Activated naive CD8-positive, alpha-beta T cell treated with anti-CD3 and anti-CD28 coated beads, Interleukin-2, amount 10 ng/mL, durations not matched to agents 7 days and 5 days (primary cell): ENCODE measurements at places on chromosomes 2 and 18. TPM values are rescaled to one million over a fixed set of nuclear protein-coding genes. Genes with fewer than 3 reads are reported as not detected.
A peak's percentile ranks its signal among the peaks of the same experiment; 100 is the strongest.

DNA sequence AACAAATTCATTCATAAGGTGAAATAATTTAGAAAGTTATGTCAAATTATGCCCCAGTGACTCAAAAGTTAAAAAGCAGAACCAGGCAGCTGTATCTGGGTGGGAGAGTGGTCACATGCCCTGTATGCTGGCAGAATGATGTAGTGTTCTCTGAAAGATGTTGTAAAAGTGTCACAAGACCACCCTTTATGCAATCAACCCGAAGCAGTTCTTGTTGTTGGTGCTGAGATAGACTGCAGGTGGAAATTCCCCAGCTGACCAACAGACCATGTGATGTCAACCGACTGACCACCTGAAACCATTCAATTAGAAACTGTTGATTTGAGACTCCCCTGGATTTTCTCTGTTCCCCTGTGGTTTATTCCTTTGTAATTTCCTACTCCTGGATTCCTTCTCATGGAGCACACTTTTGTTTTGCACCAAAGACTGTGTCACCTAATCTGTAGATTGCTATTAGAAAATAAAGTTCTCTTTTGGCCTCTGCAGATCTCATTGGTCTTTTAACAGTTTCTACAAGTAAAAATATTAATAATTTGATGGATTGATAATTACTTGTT is 1341.3 kb upstream of the LRRTM1 start:
- no peaks in the 10 kb centered on the region for H3K4me1 ChIP-seq
- no peak for DNase-seq
- H3K36me3 ChIP-seq = no peaks in the 10 kb centered on the region
- H3K4me3 ChIP-seq = no peak overlapping the region
- H3K27me3 ChIP-seq = no peaks in the 10 kb centered on the region

GRCh38 chr2:11446733-11447248 is 19.2 kb downstream of the E2F6 start:
- DNase-seq = peak; percentile 32
- H3K27ac ChIP-seq = no peak overlapping the region
- H3K4me3 ChIP-seq = no peak overlapping the region
- no peaks in the 10 kb centered on the region for H3K27me3 ChIP-seq
- no peaks in the 10 kb centered on the region for H3K4me1 ChIP-seq

DNA sequence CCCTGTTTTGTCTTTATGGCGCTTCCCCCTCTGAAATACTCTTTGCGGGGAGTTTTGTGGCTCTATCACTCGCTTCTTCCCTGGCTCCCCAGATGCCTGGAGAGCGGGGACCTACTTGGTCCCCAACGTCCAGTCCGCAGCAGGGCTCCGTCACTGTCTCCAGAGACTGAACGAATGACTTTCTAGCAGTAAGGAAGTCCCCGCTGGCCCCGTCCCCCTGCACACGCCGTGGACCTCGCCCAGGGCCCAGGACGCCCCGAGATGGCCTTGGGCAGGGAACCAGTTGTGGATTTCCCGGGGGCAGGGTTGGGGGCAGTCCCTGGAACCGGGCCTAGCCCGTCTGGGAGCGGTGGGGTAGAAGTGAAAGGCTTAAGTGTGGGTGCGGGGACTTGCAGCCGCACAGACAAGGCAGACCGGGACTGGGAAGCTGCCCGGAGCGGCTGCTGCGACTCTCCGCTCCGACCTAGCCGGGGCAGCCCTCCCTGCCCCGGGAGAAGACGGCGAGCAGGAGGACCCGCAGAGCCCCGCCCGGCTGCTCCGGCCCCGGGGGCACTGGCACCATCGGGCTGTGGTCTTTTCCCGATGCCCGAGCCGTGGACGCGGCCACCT is 821 bp upstream of the EPHA4 start:
- H3K27ac ChIP-seq = no peak overlapping the region
- H3K36me3 ChIP-seq = no peaks in the 10 kb centered on the region
- H3K4me3 ChIP-seq = peak overlapping the region; percentile 76

DNA sequence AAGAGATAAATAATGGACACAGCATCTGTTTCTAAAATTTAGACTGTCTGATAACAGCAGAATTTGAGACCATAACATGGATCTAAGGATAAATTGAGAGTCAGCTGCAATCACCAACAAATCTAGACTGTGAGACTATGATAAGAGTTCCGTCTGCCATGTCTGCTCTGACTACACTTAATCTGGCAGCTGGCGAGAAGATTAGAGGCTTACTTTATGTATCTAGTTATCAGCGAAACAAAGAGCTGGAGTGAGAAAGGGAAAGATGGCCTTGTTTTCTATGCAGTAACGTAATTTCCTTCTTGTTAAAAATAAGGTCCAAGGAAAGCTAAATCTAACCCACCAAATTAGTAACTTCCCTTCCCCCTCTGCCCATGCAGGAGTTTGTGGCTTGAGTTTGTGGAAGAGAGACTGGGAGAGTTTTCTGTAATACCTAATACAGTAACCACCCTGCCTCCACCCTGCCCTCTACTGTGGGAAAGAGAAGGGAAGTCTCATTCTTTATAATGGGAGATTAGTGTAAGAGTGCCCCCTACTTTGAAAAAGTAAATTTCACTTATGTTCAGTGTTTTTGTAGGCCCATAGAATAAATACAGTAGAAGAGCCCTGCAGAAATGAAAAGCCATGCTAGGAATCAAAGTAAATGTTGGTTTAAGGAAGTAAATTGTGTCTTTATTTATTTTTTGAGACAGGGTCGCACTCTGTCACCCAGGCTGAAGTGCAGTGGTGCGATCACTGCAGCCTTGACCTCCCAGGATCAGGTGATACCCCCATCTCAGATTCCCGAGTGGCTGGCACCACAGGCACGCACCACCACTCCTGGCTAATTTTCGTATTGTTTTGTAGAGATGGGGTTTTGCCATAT is 27.5 kb downstream of the EML4 start:
- no peaks in the 10 kb centered on the region for H3K27me3 ChIP-seq
- peaks cover 42% of the 10 kb centered on the region for H3K4me1 ChIP-seq
- H3K36me3 ChIP-seq = peaks cover 6% of the 10 kb centered on the region

DNA sequence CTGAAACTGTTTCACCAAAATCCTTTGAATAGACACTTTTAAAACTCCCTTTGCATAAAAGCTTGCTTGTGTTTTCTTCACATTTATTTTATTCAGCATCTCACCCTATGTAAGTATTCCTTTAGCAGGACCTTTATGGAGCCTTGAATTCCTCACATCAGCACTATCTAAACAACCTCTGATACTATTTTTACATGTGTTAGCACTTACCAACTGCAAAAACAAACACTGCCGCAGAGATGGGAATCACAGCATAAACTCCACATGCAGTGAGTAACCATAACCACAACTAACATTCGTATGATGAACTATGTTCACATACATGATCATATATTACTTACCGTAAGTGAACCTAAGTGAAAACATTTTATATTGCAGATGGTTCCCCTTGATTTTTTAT is 15.4 kb downstream of the FBXO15 start:
- no peak overlapping the region for H3K27ac ChIP-seq
- H3K36me3 ChIP-seq = no peaks in the 10 kb centered on the region
- no peak overlapping the region for H3K4me3 ChIP-seq
- no peaks in the 10 kb centered on the region for H3K27me3 ChIP-seq
- no peaks in the 10 kb centered on the region for H3K4me1 ChIP-seq

The LYPD6B gene
- not detected for total RNA-seq

The ANKRD30B gene
- total RNA-seq = not detected

The RBMS1 gene
- total RNA-seq = 90.6 TPM

The COLEC11 gene
- total RNA-seq = 0.39 TPM
